ENCODE measurements at places on chromosomes 2 and 18.

DNA sequence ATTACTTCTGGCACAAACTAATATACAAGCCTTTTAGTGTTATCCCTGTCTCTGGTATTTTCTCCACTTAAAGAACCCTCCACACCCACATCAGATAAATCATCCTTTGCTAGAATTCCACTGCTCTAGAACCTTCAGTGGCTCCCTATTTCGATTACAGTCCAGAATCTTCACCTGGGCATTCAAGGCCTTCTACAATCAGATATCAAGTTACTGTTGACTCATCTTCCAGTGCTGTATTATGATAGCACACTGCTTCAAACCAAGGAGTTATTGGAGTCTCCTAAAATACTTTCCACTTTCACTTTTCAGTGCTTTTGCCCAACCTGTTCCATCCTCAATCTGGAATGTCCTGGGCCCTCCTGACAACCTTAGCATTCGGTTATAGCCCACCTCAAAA, 3.4 kb downstream of the CGREF1 start:
- DNase-seq: no peak

- DNase-seq: no peak
Measured at GRCh38 chr2:133991606-133992168, 262.2 kb upstream of the MGAT5 start.

GRCh38 chr2:144937910-144938709, 418.2 kb upstream of the ZEB2 start:
- no peak for DNase-seq

GRCh38 chr2:20917719-20918572, 95.0 kb upstream of the LDAH start:
- DNase-seq: no peak

DNA sequence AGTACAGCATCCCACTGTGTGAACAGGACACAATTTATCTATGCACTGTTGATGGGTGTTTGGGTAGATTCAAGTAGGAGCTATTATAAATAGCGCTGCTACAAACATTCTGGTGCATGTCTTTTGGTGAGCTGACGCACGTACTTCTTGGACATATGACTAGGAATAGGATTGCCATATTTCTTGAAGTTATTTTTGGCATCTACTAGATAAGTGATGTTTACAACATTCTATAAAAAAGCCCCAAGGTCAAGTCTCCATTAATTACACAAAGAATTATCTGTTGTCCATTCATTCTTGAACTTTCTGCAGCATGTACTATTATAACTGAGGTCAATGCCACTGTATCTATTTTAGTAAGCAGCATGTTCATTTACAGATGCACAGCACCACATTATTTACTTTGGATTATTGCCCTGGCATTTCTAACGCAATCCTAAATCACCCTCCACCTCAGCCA, 225.5 kb upstream of the TMEM200C start:
- DNase-seq: no peak

Measured in stimulated activated CD8-positive, alpha-beta memory T cell treated with anti-CD3 and anti-CD28 coated beads, Interleukin-4, amount 100 ng/mL, for 1 hour (primary cell).